ENCODE measurements at places on chromosomes 1 and 21.

- DNase-seq = no peak
Measured at GRCh38 chr1:31657020-31657804, 12.5 kb upstream of the PEF1 start.

DNA sequence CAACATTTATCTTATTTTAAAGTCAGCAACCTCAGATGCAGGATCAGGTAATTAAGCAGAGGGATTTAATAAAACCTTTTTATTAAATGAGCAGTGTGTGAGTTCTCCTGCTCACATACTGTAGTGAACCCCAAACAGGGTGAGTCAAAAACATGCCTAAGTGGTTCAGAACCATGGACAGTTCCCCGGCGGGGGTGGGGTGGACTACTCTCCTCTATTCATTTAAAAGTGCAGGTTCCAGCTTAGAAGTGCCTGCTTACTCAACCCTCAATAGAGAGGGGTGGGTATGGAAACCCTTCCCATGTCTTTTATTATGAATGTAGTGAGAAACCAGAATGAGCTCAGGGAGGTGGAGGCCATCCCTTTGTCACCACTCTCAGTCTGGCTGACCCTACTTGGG, 397.9 kb downstream of the HHAT start:
- peak; percentile 25 for DNase-seq

- DNase-seq = no peak
Measured at GRCh38 chr1:112257043-112257835, 138.8 kb upstream of the CTTNBP2NL start.

DNA sequence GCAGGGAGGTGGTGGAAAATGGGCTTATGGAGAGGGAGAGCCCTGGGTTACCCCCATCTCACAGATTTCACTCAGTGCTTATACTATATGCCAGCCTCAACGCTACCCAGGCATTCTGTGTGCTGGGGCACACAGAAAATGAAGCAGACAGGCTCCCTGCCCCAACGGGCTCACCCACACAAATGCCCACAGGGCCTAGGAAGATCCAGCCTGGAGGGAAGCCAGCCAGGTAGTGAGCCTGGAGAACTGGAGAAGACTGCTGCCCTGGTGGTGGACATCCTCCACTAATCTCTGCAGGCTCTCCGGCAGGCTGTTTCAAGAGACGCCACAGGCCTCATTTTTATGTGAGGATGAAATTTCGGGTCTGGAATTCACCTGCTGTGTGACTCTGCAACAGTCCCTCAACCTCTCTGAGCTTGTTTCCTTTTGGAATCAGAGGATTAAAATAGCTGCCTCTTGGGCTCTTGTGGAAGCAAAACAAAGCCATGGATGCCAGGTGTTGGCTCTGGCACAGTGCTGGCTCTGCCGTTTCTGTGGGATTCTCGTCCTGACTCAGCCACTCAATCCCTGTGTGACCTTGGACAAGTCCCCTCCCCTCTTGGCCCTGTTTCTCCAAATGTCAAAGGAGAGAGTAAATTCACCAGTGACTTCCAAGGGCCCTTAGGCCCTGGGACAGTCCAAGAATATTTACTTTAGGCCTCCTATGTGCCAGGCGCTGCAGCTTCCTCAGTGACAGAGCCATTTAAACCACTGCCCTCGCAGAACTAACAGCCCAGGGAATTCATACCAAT, 3.6 kb downstream of the PAQR7 start:
- no peak for DNase-seq

DNA sequence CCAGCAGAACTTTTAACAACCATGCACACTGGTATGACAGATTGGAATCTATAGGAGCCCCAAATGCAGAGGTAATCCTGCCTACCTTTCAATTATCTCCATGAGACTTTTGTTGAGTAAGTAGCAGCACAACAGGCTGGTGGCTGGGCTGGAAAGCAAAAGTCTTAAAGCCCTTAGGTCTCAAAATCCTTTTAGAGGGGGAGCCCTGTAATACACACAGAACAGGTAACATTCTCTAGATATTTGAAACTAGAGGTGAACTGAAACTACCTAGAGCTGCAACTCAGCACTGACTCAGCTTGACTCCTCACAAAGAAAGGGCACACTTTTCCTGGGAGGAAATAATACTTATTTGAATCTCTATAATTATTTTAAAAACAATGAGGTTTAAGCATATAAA, 71.5 kb downstream of the CLCA4 start:
- no peak for DNase-seq

- peak; percentile 94 for DNase-seq
Measured at GRCh38 chr1:244970744-244971551, 106.6 kb upstream of the HNRNPU start.

- DNase-seq = no peak
Measured at GRCh38 chr1:205950280-205950679, 7.0 kb upstream of the SLC26A9 start.

DNA sequence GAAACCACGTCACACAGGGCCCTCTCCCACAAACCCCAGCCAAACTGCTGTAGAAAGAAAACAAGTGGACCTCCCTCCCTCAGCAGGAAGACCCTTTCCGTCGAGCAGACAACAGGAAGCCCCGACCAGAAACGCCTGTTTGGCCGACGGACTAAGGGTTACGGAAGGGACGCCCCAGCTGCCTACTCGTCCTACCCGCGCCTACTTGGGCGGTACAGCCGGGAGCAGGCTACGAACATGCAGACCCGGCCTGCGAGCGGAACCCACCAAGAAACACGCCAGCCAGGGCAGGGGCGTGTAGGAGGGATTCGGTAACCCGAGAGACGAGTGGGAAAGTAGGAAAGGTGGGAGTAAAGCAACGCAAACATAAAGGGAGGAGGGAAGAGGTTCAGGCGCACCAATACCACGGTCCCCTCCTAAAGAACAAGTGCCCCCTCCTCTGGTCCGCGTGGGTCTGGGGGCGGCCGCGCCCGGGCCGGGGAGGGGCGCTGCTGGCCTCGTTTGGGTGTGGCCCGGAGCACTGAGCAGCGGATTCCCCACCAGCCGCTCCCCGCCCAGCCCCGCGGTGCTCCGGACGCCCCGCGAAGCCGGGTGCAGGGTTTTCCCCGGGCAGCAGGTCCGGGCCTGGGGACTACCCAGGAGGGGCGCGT, 450 bp downstream of the S100A10 start:
- peak; percentile 55 for DNase-seq

- no peak for DNase-seq
Measured at GRCh38 chr1:165356876-165357275, 361 bp upstream of the LMX1A start.

- no peak for DNase-seq
Measured at GRCh38 chr1:46587069-46587468, 17.0 kb downstream of the MKNK1 start.

DNA sequence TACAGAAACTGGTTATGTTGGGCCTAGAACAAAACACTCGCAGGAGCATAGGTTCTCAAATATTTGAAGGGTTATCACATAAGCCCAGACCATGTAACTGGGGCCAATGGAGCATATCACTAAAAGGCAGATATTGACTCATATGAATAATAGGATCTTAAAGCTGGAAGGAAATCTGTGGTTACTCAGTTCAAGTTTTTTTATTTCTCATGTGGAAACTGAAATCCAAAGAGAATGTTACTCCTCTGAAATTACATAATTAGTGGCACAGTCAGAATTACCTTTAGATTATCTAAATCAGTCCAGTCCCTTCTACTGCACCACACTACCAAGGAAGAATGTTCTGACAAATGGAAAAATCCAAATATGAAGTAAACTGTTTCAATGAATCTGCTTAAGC, 12.0 kb downstream of the SLAMF8 start:
- no peak for DNase-seq

GRCh38 chr1:76868154-76868882, 1.0 kb downstream of the ST6GALNAC5 start:
- no peak for DNase-seq

DNA sequence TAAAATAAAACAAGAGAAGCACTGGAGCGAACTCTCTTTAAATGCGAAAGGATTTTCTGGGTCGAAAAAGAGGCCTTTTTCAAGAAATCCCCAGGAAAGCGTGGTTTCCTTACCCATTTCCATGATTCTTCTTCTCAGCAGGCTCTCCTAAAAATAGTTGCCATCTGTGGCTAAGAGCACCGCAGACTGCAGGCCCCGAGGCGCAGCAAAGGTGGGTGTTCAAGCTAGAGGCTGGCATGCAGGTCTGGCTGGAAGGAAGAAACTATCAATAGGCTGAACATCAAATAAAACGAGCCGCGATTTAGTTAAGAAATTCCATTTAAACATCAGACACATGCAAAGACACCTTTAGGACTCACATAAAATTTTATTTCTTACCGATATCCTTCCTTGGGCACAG, 135.1 kb downstream of the ADAMTS1 start:
- DNase-seq = no peak

- DNase-seq = no peak
Measured at GRCh38 chr1:50517488-50517887, 94.2 kb upstream of the DMRTA2 start.

GRCh38 chr1:165628147-165628822, 2.7 kb upstream of the MGST3 start:
- peak; percentile 47 for DNase-seq

DNA sequence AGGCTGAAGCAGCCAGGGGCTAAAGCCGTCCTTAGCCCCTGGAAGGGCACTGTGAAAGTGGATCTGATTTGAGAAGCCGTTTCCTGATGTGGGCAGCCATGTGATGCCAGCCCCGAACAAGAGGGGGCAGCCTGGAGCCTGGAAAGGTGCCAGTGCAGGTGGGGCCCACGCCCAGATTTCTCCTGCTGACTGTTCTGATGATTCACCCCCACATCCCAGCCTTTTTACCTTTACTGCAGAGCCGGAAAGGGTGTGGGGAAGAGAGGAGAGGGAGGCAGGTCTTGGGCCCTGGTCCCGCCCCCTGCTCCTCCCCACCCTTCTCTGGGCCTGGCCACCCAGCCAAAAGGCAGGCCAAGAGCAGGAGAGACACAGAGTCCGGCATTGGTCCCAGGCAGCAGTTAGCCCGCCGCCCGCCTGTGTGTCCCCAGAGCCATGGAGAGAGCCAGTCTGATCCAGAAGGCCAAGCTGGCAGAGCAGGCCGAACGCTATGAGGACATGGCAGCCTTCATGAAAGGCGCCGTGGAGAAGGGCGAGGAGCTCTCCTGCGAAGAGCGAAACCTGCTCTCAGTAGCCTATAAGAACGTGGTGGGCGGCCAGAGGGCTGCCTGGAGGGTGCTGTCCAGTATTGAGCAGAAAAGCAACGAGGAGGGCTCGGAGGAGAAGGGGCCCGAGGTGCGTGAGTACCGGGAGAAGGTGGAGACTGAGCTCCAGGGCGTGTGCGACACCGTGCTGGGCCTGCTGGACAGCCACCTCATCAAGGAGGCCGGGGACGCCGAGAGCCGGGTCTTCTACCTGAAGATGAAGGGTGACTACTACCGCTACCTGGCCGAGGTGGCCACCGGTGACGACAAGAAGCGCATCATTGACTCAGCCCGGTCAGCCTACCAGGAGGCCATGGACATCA, at the start of gene SFN:
Gene SFN (plus strand): TSS at position 369 of the 904 bp plus-strand sequence. CDS start 64 bp downstream, at position 433.
- DNase-seq = no peak

GRCh38 chr1:214360525-214361164, 79.7 kb downstream of the SMYD2 start:
- no peak for DNase-seq

- DNase-seq = no peak
Measured at GRCh38 chr1:58548371-58548770, 1.8 kb upstream of the OMA1 start.

- peak; percentile 38 for DNase-seq
Measured at GRCh38 chr1:165114022-165114888, 242.3 kb downstream of the LMX1A start.

DNA sequence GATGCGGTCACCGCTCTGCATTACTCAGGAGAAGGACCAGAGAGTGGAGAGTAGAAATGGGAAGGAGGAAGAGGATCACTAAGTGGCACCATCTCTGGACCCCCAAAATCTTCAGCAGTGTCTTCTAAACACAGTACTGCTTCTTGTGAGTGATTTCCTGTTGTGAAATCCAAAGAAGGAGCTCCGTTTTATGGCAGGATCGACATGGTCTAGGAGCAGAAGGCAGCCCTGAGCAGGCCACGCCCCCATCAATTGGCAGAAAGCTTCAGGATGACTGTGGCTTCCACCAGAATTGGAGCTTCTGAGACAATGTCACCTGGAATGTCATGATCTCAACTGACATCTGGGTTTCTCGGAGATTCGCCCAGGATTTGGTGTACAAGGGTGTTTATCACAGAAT, 171.5 kb downstream of the ADSS2 start:
- DNase-seq = no peak

GRCh38 chr1:150249936-150250335, 7.6 kb upstream of the CA14 start:
- DNase-seq = no peak

GRCh38 chr1:116820369-116820768, 66.1 kb downstream of the CD2 start:
- peak; percentile 17 for DNase-seq

- DNase-seq = no peak
Measured at GRCh38 chr1:204769997-204770396, 84.5 kb upstream of the LRRN2 start.

- DNase-seq = no peak
Measured at GRCh38 chr1:196196486-196196885, 411.8 kb downstream of the KCNT2 start.

- DNase-seq = no peak
Measured at GRCh38 chr1:100452641-100453040, 85.3 kb upstream of the GPR88 start.
